Chondrocyte (in vitro differentiated cells): ENCODE measurements at places on chromosomes 5 and 9. TPM values are rescaled to one million over a fixed set of nuclear protein-coding genes. Genes with fewer than 3 reads are reported as not detected.

The SAXO1 gene
- 0.17 TPM in 1 of 3 replicates, not detected in the others for total RNA-seq

The SLC1A1 gene
- 7.1 to 11.0 TPM (median 10.2 TPM) in 3 replicates for total RNA-seq

The SNCAIP gene
- 1.2 to 2.6 TPM (median 1.6 TPM) in 3 replicates for total RNA-seq

The RANBP17 gene
- 22.5 to 35.7 TPM (median 24.5 TPM) in 3 replicates for total RNA-seq

The ACTBL2 gene
- total RNA-seq = 0.10 TPM in 1 of 3 replicates, not detected in the others

The LVRN gene
- 0.19 to 0.62 TPM (median 0.46 TPM) in 3 replicates for total RNA-seq

The SLCO4C1 gene
- 0.10 to 0.15 TPM (median 0.15 TPM) in 3 replicates for total RNA-seq

The OTP gene
- total RNA-seq = not detected in 3 replicates

The SLC34A3 gene
- not detected in 3 replicates for total RNA-seq

The FOXD4 gene
- 0.17 to 0.44 TPM (median 0.26 TPM) in 3 replicates for total RNA-seq

The ARHGEF28 gene
- 9.3 to 20.1 TPM (median 10.1 TPM) in 3 replicates for total RNA-seq

The SDHA gene
- total RNA-seq = 79.7 to 95.5 TPM (median 81.5 TPM) in 3 replicates

The IGFBPL1 gene
- 1.3 to 3.6 TPM (median 2.8 TPM) in 3 replicates for total RNA-seq

The GRM6 gene
- not detected in 3 replicates for total RNA-seq

The PCA3 gene
- not detected in 3 replicates for total RNA-seq

The SGCD gene
- 8.1 to 27.7 TPM (median 8.4 TPM) in 3 replicates for total RNA-seq

The ST8SIA4 gene
- total RNA-seq = 0.42 TPM in 1 of 3 replicates, not detected in the others

The CRHBP gene
- 0.40 TPM in 1 of 3 replicates, not detected in the others for total RNA-seq

The FGF1 gene
- total RNA-seq = 2.9 to 7.9 TPM (median 6.9 TPM) in 3 replicates

The CDHR2 gene
- 0.40 to 1.5 TPM (median 0.46 TPM) in 3 replicates for total RNA-seq

The LPAR1 gene
- total RNA-seq = 33.5 to 35.4 TPM (median 34.0 TPM) in 3 replicates

The RGMB gene
- total RNA-seq = 21.9 to 28.5 TPM (median 27.7 TPM) in 3 replicates

The NPR2 gene
- 38.3 to 46.2 TPM (median 40.2 TPM) in 3 replicates for total RNA-seq

The TAF11L5 gene
- total RNA-seq = not detected in 3 replicates

The DND1 gene
- total RNA-seq = 1.3 to 1.5 TPM (median 1.3 TPM) in 3 replicates

The ESM1 gene
- not detected in 3 replicates for total RNA-seq

The FAM81B gene
- total RNA-seq = not detected in 3 replicates

The KDM3B gene
- 37.6 to 51.5 TPM (median 39.1 TPM) in 3 replicates for total RNA-seq

The PCDHGA10 gene
- total RNA-seq = 14.9 to 17.4 TPM (median 15.8 TPM) in 3 replicates

The RAD23B gene
- total RNA-seq = 114 to 127 TPM (median 124 TPM) in 3 replicates

The KIF3A gene
- total RNA-seq = 15.0 to 16.4 TPM (median 16.2 TPM) in 3 replicates

The CYLC2 gene
- total RNA-seq = not detected in 3 replicates

The DMGDH gene
- 1.9 to 3.2 TPM (median 3.1 TPM) in 3 replicates for total RNA-seq

The NR2F1-AS1 gene
- total RNA-seq = 16.2 to 20.0 TPM (median 19.7 TPM) in 3 replicates

The ASPN gene
- total RNA-seq = 335 to 385 TPM (median 376 TPM) in 3 replicates

The RAI14 gene
- 177 to 287 TPM (median 260 TPM) in 3 replicates for total RNA-seq

The NOXA1 gene
- total RNA-seq = 0.97 to 2.5 TPM (median 2.0 TPM) in 3 replicates

The LCN6 gene
- not detected in 3 replicates for total RNA-seq

The GARIN3 gene
- not detected in 3 replicates for total RNA-seq

The RANBP3L gene
- total RNA-seq = 1.2 to 5.0 TPM (median 1.2 TPM) in 3 replicates

The TCF7 gene
- 0.53 to 1.2 TPM (median 0.55 TPM) in 3 replicates for total RNA-seq

The TSSK1B gene
- total RNA-seq = 0.10 to 0.36 TPM in 2 of 3 replicates, not detected in the other

The GPR151 gene
- total RNA-seq = not detected in 3 replicates
